Activated CD4-positive, alpha-beta T cell treated with anti-CD3 and anti-CD28 coated beads for 24 hours (primary cell): ENCODE measurements at places on chromosomes 1 and 21.

DNA sequence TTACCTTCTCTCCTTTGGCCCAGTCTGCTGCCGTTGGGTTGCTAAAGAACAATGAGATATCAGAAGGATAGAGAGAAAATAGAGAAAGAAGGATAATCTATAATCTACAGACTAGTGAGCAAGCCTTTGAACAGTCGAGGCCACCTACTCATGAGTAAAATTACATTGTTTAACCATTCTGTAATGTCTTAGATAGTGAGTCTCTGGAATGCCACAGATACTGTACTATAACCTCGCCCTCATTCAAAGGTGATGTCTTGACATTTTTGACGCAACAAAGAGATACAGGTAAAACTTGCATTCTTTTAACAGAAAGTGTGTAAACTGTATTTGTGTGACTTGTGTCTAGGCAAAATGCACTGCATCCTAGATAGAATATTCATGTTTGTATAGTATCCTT, 77.9 kb downstream of the LAMC1 start:
- no peak for DNase-seq

GRCh38 chr1:17201201-17202021, 3.5 kb upstream of the PADI1 start:
- DNase-seq = no peak

DNA sequence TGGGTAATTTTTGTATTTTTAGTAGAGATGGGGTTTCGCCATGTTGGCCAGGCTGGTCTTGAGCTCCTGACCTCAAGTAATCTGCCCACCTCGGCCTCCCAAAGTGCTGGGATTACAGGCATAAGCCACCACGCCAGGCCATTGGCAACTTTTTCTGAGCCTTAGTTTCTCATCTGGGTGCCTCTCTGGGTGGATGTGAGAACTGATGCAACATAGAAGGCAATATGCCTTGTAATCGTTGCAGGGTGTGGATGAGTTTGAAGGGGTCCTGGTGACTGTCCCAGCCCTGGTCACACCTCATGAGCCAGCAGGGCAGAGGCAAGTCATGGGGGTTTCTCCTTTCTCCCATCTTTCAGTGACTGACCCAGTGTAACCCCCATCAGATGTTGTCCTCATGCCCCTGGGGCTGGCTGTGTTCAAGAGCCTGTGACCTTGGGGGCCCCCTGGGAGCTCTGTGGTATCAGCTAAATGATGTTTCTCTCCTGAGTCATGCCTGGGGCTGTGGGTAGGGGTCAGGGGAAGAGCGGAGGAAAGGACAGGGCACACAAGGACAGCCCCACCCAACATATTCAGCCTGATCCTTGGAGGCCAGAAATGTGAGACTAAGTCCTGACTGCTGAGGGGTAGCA, 3.6 kb downstream of the COL9A2 start:
- no peak for DNase-seq

GRCh38 chr1:241992734-241993133, 6.2 kb downstream of the MAP1LC3C start:
- DNase-seq = no peak

DNA sequence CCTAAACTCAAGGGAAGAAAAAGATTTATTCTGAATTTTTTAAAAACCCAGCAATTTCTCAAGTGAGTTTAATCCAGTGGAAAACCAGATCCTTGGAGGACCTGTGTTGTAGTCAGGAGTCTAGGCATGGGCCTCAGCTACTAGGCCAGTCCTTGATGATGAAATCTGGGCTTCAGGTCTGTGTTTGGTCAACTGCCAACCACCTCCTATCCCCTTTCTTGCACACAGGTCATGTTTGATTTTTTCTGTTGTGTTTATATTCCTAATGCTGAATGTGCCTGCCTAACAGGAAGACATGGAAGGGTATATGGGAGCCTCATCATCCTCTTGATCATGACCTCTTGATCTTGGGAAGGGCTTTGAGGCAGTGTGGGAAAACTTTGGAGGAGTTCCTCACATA, 38.2 kb upstream of the SLC19A2 start:
- DNase-seq = no peak

DNA sequence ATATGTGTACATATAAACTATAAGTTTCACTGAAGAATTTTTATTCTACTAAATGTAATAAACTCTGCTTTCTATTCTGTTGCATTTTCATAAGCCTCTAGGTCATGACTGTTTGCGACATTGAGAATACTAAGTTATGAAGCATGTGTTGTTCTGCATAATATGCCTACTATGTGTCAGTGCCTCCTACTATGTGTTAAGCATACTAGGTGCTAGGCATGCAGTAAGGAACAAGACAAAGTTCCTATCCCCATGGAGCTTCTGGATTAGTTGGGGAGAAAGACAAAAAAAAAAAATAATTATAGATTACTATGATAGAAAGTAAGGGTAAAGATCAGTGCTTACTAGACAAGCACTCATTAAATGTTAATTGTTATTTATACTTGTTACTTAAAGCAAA, 1.3 kb downstream of the SDCCAG8 start:
- DNase-seq = no peak

DNA sequence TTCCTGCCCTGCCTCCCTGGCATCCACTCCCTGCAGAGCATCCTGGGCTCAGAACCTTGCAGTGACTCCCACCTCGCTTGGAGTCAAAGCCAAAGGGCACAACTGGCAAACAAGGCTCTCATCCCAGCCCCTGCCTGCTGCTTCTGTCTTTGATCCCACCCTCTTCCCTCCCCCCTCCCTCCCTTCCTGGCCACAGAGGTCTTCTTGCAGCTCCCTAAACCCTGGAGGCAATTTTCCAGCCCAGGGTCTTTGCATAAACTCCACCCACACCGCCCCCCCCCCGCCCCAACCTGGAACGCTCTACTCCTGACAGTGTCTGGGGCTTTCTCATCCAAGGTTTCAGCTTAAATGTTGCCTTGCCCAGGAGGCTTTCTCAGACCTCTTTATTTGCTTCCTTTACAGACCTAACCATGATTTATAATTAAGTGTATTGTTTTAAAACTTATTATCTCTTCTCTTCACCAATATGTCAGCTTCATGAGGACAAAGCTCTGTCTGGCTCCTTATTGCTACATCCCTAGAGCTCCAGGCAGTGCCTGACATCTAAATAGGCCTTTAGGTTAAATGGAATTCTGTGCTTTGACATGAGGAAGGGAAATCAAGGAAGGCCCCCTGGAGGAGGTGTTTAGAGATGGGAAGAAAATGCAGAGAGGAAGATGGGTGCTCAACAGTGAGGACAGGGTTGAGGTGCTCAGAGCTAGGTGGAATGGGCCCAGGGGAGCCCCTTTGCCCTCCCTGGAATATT, 37.7 kb upstream of the PADI1 start:
- DNase-seq = no peak

DNA sequence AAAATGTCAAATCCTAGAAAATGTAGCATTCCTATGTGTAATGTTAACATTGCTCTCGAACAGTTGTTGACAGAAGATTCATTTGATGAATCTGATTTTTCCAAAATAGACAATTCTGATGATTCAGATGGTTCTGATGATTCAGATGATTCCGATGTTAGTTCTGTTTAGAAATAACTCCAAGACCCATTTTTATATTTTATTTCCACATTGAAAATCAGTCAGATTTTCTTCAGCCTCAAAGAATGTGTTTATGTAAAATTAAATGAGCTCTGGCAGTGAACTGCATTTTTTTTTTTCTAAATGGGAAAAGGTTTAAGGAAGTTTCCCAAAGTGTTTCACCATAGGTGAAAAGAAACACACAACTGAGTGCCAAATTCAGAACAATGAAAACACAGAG, 136.5 kb downstream of the TSEN15 start:
- DNase-seq = no peak

DNA sequence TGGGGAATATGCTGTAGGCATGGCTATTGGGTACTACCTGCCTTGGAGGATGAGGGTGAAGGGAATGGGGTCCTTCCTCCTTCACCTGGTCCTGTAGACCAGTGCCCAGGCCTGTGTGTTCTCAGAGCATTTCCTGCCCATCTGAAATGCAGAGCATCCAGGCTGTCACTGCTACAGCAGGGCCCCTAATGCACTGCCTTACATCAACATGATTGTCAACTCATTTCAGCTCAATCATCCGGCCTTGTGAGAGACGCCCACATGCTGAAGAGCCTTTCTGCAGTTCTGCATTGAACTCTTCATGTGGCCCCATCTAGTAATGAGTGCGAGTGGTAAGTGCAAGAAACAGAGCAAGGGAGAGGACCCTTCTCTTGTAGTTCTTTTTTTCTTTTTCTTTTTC, 39.8 kb upstream of the SRP9 start:
- DNase-seq = no peak

GRCh38 chr1:178172939-178173338, 79.0 kb downstream of the RASAL2 start:
- no peak for DNase-seq

DNA sequence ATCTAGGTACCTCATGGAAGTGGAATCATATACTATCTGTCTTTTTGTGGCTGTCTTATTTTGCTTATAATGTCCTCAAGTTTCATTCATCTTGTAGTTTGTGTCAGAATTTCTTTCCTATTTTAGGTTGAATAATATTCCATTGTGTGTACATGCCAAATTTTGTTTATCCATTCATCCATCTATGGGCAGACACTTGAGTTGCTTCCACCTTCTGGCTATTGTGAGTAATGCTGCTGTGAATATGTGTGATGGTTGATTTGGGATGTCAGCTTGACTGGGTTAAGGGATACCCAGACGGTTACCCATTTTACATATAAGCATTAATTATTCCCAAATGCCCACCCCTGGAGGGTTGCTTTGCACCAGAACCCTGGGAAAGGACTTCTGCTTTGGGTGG, 477.5 kb downstream of the PTPRU start:
- no peak for DNase-seq

- DNase-seq = no peak
Observed at GRCh38 chr1:99849413-99849743, 783 bp upstream of the AGL start.

- no peak for DNase-seq
Observed at GRCh38 chr1:32411261-32411660, 17.0 kb upstream of the BSDC1 start.

- no peak for DNase-seq
Observed at GRCh38 chr1:22870201-22870871, 102.3 kb downstream of the LACTBL1 start.

- DNase-seq = no peak
Observed at GRCh38 chr1:112251766-112252506, 144.1 kb upstream of the CTTNBP2NL start.

DNA sequence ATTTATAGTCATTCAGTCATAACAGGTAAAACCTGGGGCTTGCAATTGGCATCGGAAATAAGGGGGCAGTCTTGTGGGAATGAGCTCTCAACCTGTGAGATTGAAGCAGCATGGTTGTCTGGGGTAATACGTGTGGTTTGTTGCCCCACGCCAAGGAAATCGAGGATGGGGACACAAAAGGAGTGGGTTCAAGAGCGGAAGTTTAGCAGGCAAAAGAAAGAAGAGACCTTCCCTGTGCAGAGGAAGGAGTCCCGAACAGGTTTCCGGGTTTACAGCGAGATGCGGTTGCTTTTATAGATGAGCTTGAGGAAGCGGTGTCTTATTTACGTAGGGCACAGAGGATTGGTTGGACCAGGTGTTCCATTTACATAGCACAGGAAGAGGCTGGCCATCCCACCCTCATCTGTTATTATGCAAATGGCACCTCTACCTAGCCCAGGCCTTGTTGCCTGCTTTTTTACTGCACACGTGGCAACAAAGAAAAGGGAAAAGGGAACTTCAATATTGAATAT, 37.3 kb downstream of the IFNAR1 start:
- peak; percentile 17 for DNase-seq

DNA sequence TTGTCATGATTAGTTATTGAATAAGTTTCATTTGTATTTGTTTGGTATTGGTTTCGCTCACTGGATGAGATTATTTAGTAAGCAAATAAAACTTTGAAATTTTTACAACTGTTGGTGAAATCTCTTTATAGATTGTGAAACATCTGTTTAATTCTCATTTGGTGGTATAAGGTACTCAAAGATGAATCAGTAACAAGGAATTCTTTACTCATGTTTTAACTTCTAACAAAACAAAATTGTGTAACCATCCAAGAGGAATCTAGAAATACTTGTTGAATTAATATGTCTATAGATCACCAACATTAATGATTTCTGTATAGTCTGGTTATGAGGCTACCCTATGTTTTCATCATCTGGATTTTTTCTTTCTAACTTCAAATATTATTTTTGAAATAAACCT, 62.8 kb upstream of the USP25 start:
- DNase-seq = no peak

- no peak for DNase-seq
Observed at GRCh38 chr1:41503538-41504113, 19.1 kb upstream of the EDN2 start.
